ENCODE measurements at places on chromosomes 5 and 9. TPM values are rescaled to one million over a fixed set of nuclear protein-coding genes. Genes with fewer than 3 reads are reported as not detected.

Gene TSSK1B
- not detected for total RNA-seq

Gene SLC36A2
- total RNA-seq: not detected

Gene ADGRD2
- not detected for total RNA-seq

Gene RNF44
- 32.0 TPM for total RNA-seq

Gene SSBP2
- 7.1 TPM for total RNA-seq

Gene SLC1A3
- not detected for total RNA-seq

Gene EXD3
- total RNA-seq: 5.4 TPM

Gene STOML2
- 247 TPM for total RNA-seq

Gene SLC12A2
- total RNA-seq: 12.8 TPM

Gene ANKRD18A
- total RNA-seq: 4.9 TPM

Gene ADAMTSL2
- total RNA-seq: not detected

Gene SLC45A2
- total RNA-seq: not detected

Gene UGCG
- 21.0 TPM for total RNA-seq

Gene SPATA31A3
- total RNA-seq: not detected

Gene ELL2
- 19.1 TPM for total RNA-seq

Gene PHF19
- 117 TPM for total RNA-seq

Gene SPATA6L
- 2.4 TPM for total RNA-seq

Gene BNC2
- 4.2 TPM for total RNA-seq

Gene SLC4A9
- not detected for total RNA-seq

Gene ZNF608
- total RNA-seq: 0.35 TPM

Gene CYSRT1
- 4.0 TPM for total RNA-seq

Gene ORM2
- not detected for total RNA-seq

Gene TPPP
- total RNA-seq: 5.8 TPM

Gene TMEM215
- not detected for total RNA-seq

Gene RGP1
- total RNA-seq: 15.6 TPM

Gene SNCAIP
- not detected for total RNA-seq

Gene ZDHHC11B
- 1.3 TPM for total RNA-seq

Gene ADAMTS2
- 0.09 TPM for total RNA-seq

Gene SLC36A3
- not detected for total RNA-seq

Gene PCDHGA4
- 0.19 TPM for total RNA-seq

Gene LURAP1L
- 14.6 TPM for total RNA-seq

Gene EMB
- 2.4 TPM for total RNA-seq

Gene TLX3
- not detected for total RNA-seq

Gene IL4
- total RNA-seq: not detected

Gene BTNL9
- 0.57 TPM for total RNA-seq

Gene ISL1
- not detected for total RNA-seq

Gene DCP2
- 8.7 TPM for total RNA-seq

Gene TNFSF15
- total RNA-seq: 0.40 TPM

Gene KIF27
- total RNA-seq: 0.46 TPM

Gene PCDHGB2
- total RNA-seq: not detected

Gene DMGDH
- total RNA-seq: not detected

Gene ABCA1
- 6.5 TPM for total RNA-seq

Gene PCDHGB3
- total RNA-seq: 0.28 TPM

Gene CCIN
- total RNA-seq: not detected

Gene SPINK5
- total RNA-seq: not detected

Gene LECT2
- not detected for total RNA-seq

Gene ARL14EPL
- 0.19 TPM for total RNA-seq

Gene PCDHGA1
- 0.31 TPM for total RNA-seq

Gene FBXO10
- total RNA-seq: 8.4 TPM

Gene CCDC180
- total RNA-seq: 0.57 TPM

Gene FCN2
- not detected for total RNA-seq

Measured in A549 treated with RU486 at 1 μM for 4 hours (cell line).